Stimulated activated CD4-positive, alpha-beta T cell treated with anti-CD3 and anti-CD28 coated beads, Interleukin-1b, Interleukin-23, amount 100 ng/mL, for 1 hour (primary cell): ENCODE measurements at places on chromosomes 7 and 10.

DNA sequence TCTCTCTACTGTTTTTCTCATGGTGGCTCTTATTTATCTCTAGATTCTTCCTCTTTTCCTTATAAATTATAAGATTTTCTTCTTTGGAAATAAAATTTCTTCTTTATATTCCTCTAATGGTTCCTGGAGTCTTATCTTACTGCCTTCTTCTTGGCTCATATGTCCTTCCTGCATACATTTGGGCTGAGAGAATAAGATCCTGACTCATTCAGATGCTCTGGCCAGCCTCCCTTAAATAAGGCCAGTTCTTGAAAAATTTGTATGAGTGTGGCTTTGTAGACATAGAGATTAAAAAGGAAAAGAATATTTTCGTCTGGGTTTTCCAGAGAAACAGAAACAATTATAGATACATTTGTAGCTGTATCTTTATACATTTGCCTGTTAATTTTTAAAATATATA lies 411.3 kb downstream of the KIF20B start:
- no peak for DNase-seq

- no peak for DNase-seq
Observed at GRCh38 chr10:130767116-130767730, 544.3 kb downstream of the TCERG1L start.

DNA sequence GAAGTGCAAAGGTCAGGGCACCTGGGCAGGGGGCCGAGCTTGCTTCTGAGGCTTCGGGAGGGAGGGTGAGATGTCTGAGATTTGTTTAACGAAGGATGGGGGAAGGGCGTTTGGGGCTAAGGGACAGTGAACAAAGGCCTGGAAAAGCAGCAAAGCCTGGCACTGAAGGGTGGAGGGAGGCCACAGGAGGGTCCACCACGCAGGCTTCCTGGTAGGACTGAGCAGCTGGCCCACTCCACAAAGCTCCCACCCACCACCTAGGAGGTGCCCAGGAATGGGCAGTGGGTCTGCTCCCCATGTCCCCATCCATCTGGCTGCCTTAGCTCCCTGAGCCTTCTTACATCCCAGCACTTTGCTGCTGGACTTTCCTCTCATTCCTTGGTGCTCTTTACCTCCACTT lies 39.4 kb upstream of the CXCL12 start:
- DNase-seq: no peak

DNA sequence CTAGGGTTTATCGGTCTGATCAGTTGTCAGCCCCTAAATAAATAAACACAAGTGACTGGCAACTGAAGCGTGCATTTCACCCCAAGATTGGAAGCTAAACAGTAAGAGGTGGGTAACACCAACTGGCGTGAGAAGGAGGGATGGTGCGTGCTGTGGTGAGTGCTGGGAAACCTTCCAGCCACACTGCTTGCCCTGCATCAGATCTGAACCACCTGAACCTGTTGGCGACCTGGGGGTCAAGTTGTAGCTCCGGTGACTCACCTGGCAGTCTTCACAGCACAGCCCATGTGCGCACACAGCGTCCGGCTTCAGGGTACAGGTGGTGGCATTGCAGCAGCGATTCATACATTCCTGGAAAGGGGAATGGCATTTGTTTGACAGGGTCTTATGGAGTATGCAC lies 170.1 kb downstream of the FANK1 start:
- DNase-seq: no peak

DNA sequence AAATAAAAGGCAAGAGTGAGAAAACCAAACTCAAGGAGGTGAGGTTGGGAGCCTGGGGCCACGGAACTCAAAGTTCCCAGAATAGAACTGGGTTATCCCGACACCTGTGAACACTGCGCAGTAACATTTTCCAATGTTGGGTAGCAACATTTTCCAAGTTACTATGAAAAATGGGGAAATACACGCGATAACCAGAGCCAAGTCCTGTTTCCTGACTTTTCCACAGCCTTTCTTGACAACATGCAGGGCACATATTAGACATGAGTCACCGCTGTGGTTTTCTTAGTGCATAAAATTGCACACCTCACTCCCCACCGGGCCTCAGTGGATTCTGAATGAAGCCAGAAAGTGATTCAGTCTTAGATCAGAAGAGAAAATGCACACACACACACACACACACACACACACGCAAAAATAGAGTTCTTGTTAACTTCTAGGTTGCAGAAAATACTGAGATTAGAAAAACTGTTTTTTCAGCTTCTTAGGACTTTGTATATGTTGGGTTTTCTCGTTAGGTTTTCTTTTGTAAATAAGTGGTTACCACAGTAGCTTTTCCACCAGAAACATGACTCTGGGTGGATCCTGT lies 70.0 kb downstream of the CAMK1D start:
- DNase-seq: peak; percentile 30

GRCh38 chr10:92848441-92849233 lies at the start of gene EXOC6:
Gene EXOC6 (plus strand): TSS chr10:92848520. CDS start chr10:92848534, 14 bp downstream.
- peak; percentile 62 for DNase-seq

GRCh38 chr10:128729910-128730420 lies 603.7 kb upstream of the MKI67 start:
- no peak for DNase-seq

DNA sequence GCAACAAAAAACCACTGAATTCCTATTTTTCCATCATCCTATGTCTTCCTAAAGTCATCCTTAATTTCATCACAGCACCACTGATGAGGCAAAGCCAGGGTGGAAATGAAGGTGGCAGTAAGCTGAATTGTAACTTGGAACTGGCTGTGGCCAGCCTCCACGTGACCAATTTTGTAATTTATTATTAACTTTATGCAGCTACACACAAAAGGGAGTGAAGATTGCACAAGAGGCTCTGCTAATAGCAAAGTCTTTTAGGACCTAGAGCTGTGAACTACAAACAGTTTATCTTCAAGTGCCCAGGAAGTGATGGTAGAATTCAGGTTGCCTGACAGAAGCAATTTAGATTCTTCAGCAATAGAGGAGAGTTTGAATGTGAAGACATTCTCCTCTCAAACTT lies 176.4 kb downstream of the CCDC71L start:
- no peak for DNase-seq

GRCh38 chr10:73876971-73877370 lies 2.6 kb upstream of the CAMK2G start:
- DNase-seq: no peak
